NCI-H2227 treated with DMSO at 0.1 percent for 48 hours (cell line): ENCODE measurements at places on chromosomes 2 and 18.
A peak's percentile ranks its signal among the peaks of the same experiment; 100 is the strongest.

DNA sequence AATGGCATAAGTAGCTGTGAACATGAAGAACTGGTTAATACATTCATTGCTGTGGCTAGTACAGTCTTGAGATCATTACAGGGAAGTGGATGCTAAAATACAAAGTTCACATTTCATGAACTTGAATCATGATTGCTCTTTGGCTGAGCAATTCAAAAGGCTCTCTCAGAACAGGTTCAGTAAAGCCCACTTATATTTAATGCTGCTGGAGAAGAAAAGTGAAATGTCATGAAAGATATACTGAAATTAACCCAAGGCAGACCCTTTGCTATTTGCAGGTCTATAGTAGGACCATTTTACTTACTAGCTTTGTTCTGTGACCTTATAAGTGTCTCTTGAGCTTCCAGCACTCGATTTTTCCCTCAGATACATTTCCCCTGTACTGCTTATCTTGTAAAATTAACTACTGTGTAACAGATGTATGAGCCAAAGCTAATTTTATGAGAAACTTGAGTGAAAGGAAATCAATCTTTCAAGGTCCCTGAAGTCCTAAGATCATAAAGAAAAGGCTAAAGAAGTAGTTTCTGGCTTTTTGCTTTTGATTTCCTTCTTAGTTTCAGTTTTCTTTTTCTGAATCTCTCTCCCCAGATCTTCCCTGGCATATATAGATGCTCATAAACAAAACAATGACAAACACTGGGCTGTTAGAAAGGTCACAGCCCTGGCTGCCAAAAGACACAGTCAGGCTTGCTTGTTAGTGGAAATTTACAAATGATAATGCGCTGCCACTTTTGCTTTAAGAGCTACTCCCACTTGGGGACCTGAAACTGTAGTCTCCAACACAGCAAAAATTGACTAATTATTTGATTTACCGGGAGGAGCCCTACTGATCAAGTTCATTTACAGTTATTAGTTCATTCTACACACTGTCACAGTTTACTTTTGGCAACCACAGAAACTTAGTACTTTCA is 132.7 kb upstream of the XPO1 start:
- peak; percentile 81 for DNase-seq

GRCh38 chr18:23281626-23282436 is 146.5 kb downstream of the CABLES1 start:
- DNase-seq: no peak

DNA sequence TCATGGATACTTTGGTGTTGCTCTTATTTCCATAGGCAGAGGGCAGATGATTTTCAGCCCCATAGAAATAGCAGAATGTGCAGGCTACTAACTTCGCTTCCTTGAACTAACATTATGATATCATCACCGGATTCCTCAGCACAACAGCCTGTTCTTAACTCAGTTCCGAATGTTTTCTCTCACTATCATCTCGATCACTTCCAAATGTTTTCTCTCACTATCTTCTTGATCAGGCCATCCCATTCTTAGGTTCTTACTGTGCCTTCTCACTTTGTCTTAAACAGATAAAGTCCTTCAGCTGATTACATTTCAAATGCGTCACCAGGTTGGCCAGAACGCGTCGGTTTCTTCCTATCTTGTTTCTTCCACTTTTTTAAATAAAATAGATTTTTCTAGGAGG is 11.4 kb upstream of the MBD2 start:
- no peak for DNase-seq

- DNase-seq: no peak
Measured at GRCh38 chr2:83990636-83991035, 468.4 kb downstream of the SUCLG1 start.

DNA sequence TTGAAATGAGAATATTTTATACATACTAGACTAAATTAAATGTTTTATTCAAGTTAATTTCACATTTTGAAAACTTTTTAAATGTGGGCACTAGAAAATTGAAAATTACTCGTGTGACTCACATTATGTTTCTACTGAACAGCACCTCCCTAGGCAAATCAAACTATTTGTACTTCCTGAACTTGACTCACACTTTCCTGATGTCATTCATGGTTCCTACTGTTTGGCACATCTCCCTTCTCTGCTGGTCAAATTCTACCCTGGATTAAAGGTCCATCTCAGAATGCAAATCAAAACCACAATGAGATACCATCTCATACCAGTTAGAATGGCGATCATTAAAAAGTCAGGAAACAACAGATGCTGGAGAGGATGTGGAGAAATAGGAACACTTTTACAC is 16.7 kb downstream of the LHCGR start:
- DNase-seq: no peak

- no peak for DNase-seq
Measured at GRCh38 chr2:3000968-3001367, 376.6 kb downstream of the EIPR1 start.

DNA sequence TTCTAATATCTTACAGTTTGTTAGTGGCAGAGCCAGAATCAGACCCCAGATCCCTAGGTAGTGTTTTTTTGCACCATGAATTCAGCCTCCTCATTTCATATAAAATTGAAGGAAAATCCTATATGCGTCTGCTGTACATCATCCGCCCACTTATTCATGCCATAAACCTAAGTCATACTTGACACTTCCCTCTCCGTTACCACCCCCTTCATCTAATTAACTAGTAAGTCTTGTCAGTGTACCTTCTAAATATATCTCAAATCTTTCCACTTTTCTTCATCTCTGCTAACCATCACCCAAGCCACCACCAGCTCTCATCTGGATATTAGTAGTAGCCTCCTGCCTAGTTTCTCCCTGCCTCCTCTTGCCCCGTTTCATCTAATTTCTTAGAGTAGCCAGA is 248.7 kb upstream of the SIX3 start:
- no peak for DNase-seq

GRCh38 chr2:39306626-39307025 is 62.9 kb upstream of the CDKL4 start:
- no peak for DNase-seq

DNA sequence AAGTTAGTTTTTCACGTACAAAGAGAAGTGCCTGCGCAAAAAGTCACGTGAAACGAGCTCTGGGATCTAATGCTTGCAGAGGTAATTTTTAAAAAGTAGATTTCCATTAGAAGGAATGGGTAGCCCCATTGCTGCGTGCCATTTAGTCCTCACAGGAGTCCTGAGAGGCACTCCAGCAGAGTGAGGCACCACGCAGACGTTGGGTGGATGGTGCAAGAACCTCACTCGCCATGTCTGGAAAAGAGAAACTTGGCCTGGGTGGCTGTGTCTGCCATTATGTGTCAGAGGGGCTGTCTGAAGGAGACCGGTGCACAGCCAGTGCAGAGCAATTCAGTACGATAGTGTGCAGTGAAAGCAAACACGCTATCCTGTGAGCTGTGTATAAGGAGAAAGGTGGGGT is 1.8 kb upstream of the HDAC4 start:
- DNase-seq: no peak

DNA sequence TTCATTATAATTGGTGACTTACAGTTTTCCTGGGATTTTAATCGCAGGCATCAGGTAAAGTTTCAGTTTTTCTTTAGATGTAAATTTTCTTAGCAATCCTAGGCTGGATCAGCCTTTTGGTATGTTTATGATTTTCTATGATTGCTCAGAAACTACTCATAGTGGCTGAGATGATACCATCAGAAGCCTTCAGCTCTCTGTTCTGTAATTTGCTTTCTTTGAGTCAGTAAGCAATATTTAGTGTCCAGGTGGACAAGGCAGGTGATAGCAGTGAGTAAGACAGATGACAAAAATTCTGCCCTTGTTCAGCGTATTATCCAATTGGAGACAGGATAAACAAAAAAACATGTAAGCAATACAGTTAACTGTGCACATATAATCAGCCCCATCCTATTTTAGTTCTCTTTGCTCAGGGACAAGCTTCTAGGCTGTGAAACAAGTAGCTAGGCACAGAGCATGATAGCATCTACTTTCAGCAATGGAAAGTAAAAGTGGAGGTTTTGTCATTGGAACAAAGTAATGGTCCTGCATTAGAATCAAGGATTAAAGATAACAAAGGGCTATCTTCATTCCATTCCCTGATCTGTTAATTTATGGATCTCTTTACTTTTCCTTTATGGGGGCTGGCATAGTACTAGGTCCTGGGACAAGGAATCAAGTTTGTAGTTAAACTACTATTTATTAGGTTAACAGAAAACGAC is 100.8 kb downstream of the EPC2 start:
- no peak for DNase-seq

GRCh38 chr2:24875901-24876300 is 44.1 kb downstream of the ADCY3 start:
- DNase-seq: no peak

- peak; percentile 43 for DNase-seq
Measured at GRCh38 chr2:43950383-43951008, 45.3 kb downstream of the LRPPRC start.

GRCh38 chr18:78818961-78819360 is 160.7 kb upstream of the SALL3 start:
- no peak for DNase-seq

DNA sequence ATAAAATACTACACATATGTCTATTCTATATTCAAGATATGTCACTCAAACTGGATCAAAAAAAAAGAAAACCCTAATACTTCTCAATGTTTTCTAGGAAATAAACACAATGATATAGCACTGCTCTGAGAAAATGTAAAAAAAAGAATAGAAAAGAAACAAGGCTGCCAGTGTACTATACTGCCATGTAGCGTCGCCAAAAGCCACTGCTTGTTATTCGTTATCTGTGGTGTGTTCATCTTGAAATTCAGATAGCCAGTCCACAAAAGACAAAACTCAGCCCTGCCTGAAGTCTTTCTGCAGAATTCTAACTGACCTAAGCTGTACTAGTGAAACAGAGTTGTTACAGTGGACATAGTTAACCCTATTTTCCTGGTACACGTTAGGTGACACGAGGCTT is 12.2 kb upstream of the YPEL5 start:
- DNase-seq: no peak
